ENCODE measurements at places on chromosomes 16 and 17. TPM values are rescaled to one million over a fixed set of nuclear protein-coding genes. Genes with fewer than 3 reads are reported as not detected.

DNA sequence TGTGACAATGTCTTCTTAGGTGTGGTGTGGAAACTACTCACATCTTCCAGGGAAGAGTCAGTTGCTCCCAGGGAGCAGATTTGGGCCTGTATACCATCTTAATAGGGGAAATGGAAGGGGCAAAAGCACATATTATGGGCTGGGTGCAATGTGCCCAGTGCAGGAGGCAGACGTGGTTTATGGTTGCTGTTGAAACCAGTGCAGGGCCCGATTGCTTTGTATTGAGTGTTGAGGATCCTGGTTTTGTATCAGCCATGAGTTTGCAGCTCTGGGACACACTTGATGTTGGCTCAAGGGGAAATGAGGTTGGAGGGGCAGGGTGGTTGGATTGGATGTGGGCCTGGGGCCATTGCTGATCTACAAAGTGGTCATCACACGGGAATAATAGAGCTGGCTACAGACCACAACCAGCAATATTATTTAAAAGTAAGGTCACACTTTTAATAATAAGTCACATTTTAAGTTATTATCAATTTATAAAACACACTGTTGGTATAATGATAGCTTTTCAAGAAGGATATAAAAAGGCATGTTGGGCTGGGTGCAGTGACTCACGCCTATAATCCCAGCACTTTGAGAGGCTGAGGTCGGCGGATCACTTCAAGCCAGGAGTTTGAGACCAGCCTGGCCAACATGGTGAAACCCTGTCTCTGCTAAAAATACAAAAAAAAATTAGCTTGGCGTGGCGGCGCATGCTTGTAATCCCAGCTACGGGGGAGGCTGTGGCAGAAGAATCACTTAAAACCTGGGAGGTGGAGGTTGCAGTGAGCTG is 302.4 kb downstream of the SEC14L1 start:
- DNase-seq: peak; percentile 30

DNA sequence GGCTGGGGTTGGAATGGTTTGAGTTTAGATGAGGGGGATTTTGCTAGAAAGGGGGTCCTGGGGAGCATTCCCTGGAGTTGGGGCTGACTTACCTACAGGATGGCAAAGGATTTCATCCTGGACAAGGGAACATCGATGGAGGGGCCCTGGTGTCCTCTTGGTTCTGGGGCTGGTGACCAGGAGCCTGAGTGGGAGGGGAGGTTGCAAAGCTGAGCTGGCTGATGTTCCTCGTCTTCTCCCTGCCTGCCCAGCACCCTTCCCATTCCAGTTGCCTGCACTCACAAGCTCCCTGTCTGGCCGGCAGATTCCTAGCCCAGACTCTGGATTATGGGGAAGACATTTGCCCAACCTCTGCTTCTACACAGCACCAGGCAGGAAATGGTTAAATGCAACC is 37.2 kb downstream of the ITGAE start:
- DNase-seq: no peak

- DNase-seq: no peak
Observed at GRCh38 chr17:6695565-6695964, 17.6 kb downstream of the SLC13A5 start.

- no peak for DNase-seq
Observed at GRCh38 chr17:8426094-8426720, 9.5 kb upstream of the NDEL1 start.

- DNase-seq: peak; percentile 37
Observed at GRCh38 chr16:58651965-58652348, 22.3 kb upstream of the CNOT1 start.

GRCh38 chr17:81419319-81419885 is 24.1 kb downstream of the BAHCC1 start:
- peak; percentile 98 for DNase-seq

The ABCA3 gene
- 1.8 TPM for total RNA-seq

- DNase-seq: peak; percentile 33
Observed at GRCh38 chr17:78416791-78417530, 38.5 kb downstream of the PGS1 start.

- DNase-seq: peak; percentile 83
Observed at GRCh38 chr16:80569440-80570105, 28.8 kb downstream of the DYNLRB2 start.

The CHD9NB gene
- 2.3 TPM for total RNA-seq

The SLC6A2 gene
- total RNA-seq: not detected

GRCh38 chr17:81491761-81492160 is 20.8 kb downstream of the ACTG1 start:
- DNase-seq: no peak
